ENCODE measurements at places on chromosomes 5 and 9.

DNA sequence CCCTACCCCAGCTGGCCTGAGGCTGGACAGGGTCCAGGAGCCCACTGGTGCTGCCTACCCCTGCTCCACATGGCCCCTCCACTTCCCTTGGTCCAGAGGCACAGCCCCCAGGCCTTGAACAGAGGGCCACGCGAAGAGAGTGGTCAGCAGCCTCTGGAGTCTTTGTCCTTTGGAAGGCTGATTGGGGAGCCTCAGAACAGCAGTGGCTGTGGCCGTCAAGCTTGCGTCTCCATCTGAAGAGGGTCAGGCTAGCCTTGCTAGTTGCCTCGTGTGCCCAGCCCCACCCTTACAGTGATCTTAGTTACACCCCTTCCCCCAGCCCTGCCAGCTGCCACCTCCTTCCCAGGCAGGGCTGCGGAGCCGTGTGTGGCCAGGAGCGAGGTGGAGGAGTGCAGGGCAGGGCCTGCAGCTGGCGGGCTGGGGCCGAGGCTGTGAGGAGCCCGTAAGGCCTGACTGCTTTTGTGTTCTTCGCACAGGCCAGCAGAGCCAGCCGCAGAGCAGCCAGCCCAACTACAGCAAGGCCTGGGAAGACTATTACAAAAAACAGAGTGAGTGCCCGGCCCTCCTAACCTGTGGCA, 30.1 kb upstream of the PRDM12 start:
- H3K27ac ChIP-seq, result no peak overlapping the region
- H3K4me1 ChIP-seq, result no peaks in the 10 kb centered on the region
- DNase-seq, result no peak
- peaks cover 76% of the 10 kb centered on the region for H3K36me3 ChIP-seq
- H3K27me3 ChIP-seq, result no peaks in the 10 kb centered on the region

- H3K4me1 ChIP-seq, result no peaks in the 10 kb centered on the region
- no peak for DNase-seq
- no peak overlapping the region for H3K4me3 ChIP-seq
- H3K27me3 ChIP-seq, result no peaks in the 10 kb centered on the region
- H3K27ac ChIP-seq, result no peak overlapping the region
These were observed 268.5 kb upstream of the NMUR2 start for GRCh38 chr5:152673601-152674000.

DNA sequence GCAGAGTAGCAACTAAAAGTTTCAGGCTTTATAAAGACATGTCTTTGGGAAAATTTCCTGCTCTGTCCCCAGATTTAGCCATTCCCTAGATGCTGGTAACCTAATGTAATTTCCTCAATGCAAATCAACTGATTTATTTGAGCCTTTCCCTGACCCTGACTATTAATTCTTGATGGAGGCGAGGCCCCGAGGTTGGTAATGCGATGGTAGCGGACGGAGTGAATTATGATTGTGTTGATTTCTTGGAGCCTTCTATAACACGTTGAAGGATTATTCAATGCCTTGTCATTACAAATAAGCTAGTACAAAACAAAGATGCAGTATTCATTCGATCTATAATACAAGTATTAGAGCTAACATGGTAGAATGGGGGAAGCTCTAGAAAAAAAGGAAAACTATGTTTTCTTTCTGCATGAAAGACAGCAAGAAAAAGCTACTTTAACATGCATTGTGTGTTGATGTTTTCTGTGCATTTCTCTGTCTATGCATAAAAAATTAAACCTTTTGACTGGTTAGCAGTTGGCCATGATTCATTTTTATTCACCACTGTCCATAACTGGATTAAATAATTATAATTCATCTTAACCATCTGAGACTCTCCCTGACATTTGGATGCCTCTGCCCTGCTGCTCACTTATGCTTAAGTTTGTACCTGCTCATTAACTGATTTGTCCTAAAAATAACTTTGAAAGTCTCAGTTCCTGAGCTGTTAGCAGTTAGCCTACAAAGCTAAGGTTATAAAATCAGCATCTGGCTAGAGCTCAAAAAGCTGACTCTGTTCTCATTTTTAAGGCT, 490.2 kb upstream of the NUDT12 start:
- no peak overlapping the region for H3K27ac ChIP-seq
- no peak overlapping the region for H3K4me3 ChIP-seq
- DNase-seq, result no peak
- no peaks in the 10 kb centered on the region for H3K36me3 ChIP-seq
- H3K27me3 ChIP-seq, result no peaks in the 10 kb centered on the region

GRCh38 chr9:90034071-90034470, 429.3 kb downstream of the GADD45G start:
- no peaks in the 10 kb centered on the region for H3K36me3 ChIP-seq
- H3K27me3 ChIP-seq, result no peaks in the 10 kb centered on the region
- DNase-seq, result no peak

DNA sequence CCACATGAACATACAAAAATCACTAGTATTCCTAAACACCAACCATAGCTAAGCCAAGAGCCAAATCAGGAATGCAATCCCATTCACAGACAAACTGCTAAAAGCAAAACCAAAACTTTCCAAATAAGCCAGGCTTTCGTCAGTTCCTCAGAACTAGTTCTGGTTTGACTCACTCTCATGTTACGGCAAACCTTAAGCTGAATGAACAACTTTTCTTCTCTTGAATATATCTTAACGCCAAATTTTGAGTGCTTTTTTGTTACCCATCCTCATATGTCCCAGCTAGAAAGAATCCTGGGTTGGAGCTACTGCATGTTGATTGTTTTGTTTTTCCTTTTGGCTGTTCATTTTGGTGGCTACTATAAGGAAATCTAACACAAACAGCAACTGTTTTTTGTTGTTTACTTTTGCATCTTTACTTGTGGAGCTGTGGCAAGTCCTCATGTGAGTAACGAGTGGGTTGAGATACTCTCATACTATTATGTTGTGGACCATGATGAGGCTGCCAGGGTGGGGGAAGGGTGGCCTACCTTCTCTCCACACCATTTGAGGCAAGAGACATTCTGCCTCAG, at the start of gene PDCD1LG2:
Gene PDCD1LG2, plus strand, starts transcription at position 172 of the 572 bp plus-strand sequence. CDS start 12,016 bp downstream, outside the sequence.
- H3K27ac ChIP-seq, result peak within 1 kb of the TSS; percentile 58
- no peak for DNase-seq
- H3K36me3 ChIP-seq, result no peaks in the 10 kb centered on the region
- H3K4me3 ChIP-seq, result peak within 1 kb of the TSS; percentile 37

DNA sequence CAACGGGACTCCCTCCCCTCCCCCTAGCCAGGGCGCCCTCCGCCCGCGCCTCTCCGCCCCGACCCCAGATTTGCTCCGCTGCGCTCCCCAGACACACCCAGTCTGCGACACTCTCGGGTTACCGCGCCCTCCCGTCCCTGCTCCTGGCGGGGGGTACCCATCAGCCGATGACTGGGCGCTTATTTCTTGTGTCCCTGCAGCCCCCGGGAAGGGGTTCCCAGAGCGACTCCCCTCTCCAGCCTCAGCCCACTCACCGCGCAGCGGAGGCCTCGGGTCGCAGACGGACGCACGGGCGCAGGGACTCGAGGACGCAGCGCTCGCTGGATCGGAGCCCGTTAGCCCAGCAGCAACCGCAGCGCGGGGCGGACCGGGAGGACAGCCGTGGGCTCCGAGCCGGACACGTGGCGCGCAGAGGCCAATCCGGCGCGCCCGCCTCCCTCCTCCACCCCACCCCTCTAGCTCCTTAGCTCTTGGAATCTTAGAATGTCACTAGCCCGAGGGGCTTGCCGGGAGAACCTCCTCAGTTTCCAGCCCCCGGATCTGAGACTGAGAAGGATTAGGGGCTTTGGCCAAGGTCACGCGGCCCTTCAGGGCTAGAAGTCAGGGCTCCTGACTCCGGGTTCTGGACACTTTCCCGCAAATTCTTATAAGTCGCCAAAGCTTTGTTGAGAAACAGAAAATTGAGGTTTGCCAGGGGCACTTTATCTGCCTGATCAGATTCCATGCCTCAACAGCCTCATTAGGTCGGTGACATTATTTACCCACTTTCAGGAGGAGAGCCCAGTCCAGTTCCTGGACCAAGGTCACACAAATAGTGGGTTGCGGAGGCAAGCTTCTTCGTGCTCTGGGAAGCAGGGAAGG, at the start of gene ANXA6:
Gene ANXA6, minus strand, starts transcription at position 354 of the 861 bp plus-strand sequence. CDS start 9,878 bp downstream, outside the sequence.
- no peaks in the 10 kb centered on the region for H3K36me3 ChIP-seq
- peaks cover 38% of the 10 kb centered on the region for H3K4me1 ChIP-seq
- no peaks in the 10 kb centered on the region for H3K27me3 ChIP-seq
- peak within 1 kb of the TSS; percentile 97 for H3K27ac ChIP-seq
- peak; percentile 88 for DNase-seq

GRCh38 chr5:160293901-160294561, 18.3 kb downstream of the CCNJL start:
- no peaks in the 10 kb centered on the region for H3K36me3 ChIP-seq
- H3K4me3 ChIP-seq, result no peak overlapping the region
- no peak overlapping the region for H3K27ac ChIP-seq
- H3K27me3 ChIP-seq, result no peaks in the 10 kb centered on the region
- H3K4me1 ChIP-seq, result no peaks in the 10 kb centered on the region

DNA sequence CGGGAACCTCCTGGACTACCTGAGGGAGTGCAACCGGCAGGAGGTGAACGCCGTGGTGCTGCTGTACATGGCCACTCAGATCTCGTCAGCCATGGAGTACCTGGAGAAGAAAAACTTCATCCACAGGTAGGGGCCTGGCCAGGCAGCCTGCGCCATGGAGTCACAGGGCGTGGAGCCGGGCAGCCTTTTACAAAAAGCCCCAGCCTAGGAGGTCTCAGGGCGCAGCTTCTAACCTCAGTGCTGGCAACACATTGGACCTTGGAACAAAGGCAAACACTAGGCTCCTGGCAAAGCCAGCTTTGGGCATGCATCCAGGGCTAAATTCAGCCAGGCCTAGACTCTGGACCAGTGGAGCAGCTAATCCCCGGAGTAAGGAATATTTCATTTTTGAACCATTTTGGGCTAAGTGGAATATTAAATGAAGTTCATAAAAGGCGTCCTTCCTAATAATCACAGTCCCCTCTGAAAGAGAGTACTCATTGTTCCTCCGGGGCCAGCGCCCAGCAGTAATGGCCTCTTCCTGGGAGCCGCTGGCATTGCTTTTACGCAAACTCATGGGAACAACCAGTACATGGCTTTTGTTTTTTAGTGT, 23.6 kb downstream of the QRFP start:
- DNase-seq, result peak; percentile 54
- peaks cover 38% of the 10 kb centered on the region for H3K36me3 ChIP-seq

DNA sequence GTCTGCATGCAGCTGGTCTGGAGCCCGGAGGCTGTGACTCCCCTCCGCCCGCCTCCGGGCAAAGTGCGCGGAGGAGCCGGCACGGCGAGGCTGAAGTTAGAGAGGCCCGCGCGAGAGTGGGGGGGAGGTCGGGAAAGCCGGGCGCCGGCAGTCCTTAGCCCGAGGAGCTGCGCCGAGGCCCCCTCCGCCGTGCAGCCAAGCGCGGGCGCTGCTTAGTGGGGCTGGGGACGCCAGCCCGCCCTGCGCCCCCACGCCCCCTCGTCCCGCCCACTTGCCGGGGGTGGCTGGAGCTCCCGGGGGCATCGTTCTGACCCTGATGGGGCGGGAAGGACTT, 403 bp downstream of the NINJ1 start:
- H3K36me3 ChIP-seq, result no peaks in the 10 kb centered on the region
- DNase-seq, result peak; percentile 64
- no peaks in the 10 kb centered on the region for H3K27me3 ChIP-seq
- peak overlapping the region; percentile 95 for H3K27ac ChIP-seq
- H3K4me1 ChIP-seq, result peaks cover 62% of the 10 kb centered on the region
